ENCODE measurements at places on chromosomes 1 and 21.

GRCh38 chr1:233361876-233362275 is 34.4 kb downstream of the MAP3K21 start:
- DNase-seq, result no peak

DNA sequence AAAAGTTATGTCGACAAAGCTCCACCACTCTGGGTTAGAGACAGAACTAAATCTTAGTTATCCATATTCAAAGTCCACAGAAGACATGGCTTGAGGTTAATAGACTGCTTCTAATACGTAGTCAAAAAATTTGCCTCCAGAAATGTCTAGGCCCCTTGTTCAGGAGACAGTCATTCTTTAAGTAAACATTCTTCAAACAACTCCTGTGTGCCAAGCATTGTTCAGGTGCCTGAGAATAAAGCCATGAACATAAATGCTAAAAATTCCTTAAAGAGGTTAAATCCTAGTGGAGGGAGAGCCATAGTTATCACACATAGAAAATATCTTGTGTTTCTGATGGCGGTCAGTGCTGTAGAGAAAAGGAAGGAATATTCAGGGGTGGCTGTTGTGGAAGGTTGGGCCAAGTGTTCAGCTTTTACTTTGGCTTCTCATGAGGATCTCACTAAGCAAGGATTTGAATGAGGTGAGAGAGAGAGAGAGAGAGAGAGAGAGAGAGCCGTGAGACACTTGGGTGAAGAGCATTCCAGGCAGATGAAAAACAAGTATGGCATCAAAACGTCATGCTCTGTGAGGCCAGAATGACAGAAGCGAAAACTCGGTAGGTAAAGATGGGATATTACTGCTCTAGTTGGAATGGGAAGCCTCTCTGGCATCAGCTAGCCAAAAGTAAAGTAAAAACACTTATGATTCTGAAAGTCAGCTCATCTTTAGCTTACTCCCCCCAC is 187.1 kb downstream of the GREM2 start:
- no peak for DNase-seq

DNA sequence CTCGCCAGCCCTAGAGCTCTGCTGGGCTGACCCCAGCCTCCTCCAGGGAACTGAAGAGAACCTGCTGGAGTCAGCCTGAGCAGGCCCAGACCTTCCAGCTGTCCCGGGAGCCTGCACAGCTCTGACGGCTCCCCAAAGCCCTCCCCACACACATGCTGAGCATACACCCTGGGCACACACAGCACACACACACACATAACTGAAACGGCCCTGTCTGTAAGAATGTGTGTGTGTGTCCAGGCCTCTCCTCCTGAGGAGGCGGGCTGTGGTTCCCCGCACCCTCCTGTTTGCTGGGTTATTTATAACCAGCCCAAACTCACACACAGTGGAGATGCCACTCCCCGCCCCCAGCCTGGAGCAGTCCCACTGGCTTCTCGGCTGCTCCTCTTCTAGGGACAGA is 20.2 kb downstream of the SDC3 start:
- no peak for DNase-seq

DNA sequence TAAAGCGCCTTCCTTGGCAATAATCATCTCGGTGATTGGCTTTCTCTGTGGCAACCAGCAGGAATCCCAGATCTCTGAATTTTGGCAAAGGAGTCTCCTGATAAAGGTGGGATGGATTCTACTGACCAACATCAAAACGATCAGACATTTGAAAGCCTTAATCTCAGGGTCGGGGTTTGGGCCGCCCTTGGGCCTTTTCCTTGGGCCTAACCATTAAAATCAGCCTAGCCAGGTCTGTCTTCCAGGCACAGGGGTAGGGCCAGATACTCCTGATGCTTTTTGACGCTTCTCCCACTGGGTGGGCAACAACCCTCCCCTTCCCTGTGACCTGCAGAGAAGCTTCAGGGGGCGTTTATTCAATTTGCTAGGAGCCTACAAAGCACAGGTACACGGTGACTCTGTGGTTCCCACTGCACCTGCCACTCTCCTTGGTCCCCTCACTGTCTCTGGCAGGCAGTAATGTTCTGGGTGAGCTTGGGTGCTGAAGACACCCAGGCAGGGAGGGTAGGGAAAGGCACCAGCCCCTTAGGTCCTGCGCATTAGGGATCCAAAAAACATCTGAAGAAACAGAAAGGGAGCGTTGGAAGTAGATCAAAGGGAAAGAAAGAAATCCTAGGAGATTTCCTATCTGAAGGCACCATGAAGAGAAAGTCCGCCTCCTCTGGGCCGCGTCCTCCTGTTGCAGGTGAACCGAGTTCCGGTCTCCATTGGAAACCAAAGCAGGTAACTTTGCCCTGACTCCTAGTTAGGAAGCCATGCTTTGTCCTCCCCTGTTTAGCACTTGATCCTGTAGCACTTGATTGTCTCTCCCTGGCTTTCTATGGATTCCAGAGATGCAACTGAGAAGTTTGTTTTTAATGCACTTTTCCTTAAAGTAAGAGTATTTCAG is 12.3 kb downstream of the RNU1-2 start:
- DNase-seq, result no peak

DNA sequence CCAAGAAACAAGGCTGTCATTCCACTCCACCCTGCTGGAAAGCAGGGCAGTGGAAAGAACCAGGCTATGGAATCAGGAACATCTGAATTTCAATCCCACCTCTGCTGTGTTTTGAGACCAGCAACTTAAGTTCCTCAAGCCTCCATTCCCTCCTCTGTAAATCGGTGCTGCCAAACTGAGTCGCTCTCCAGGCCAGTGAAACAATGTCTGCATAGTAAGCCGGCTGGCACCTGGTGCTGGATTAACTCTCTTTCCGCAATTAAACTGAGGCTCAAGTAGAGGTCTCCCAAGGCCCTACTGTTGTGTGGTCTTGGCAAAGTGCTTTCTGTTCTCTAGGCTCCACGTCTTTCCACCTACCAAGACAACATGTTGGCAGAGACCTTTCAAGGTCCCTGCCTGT is 65.3 kb downstream of the SSBP3 start:
- no peak for DNase-seq

GRCh38 chr1:157584503-157584902 is 13.4 kb downstream of the FCRL4 start:
- DNase-seq, result no peak

DNA sequence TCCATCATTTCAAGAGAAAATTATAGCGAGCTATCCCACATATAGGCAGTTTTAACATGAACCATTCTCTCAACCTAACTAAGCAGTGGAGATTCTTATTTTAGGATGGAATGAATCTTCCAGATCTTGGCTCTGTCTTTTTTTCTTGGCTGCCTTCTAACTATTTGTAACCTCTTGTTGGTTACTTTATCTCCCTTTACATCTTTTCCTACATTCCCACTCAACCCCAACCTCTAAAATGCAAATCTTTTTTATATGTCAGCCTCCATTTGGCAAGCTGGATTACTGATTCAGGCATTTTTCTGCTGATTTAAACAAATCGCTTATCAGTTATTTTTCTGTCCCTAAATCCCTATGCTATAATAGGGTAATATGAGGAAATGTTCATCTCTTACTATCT is 46.9 kb upstream of the LHX8 start:
- no peak for DNase-seq

- no peak for DNase-seq
These were observed 2.1 kb downstream of the TRIM67 start for GRCh38 chr1:231163830-231164427.

DNA sequence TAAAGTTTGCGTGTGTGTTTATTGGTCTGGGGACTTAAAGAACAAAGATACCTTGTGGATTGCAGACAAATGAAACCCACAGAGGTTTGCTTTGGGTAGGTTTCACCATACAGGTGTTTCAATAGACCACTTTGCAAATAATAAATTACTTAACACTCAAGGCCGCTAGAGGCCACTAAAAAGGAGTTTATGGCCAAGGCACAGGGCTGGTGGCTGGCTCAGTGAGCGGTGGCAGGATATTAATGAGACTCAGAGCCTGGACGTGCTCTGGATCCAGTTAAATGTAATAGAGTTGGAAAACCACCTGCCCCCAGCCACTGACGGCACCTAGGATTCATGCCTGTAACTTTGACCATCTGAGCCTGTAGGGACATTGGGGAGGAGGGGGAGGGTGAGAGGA is 44.5 kb downstream of the LRRC38 start:
- DNase-seq, result no peak

GRCh38 chr21:35783721-35784120 is 276.6 kb downstream of the SETD4 start:
- DNase-seq, result no peak

DNA sequence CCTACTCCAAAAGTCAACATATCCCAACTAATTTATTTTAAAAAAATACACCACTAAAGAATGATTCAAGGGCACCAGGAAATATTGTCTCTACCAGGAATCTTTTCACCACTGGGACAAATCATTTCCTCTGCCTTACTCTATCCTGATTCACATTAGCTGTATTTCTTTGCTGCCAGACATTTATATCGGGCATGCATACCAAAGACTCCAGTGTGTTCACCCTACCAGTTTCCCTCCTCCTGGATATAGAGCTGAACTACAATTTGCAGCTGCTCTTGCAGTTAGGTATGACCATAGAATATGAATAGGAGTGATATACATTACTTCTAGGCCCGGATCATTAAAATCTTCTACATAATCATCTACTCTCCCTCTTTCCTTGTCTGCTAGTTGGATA is 7.6 kb downstream of the KCNJ6 start:
- no peak for DNase-seq

DNA sequence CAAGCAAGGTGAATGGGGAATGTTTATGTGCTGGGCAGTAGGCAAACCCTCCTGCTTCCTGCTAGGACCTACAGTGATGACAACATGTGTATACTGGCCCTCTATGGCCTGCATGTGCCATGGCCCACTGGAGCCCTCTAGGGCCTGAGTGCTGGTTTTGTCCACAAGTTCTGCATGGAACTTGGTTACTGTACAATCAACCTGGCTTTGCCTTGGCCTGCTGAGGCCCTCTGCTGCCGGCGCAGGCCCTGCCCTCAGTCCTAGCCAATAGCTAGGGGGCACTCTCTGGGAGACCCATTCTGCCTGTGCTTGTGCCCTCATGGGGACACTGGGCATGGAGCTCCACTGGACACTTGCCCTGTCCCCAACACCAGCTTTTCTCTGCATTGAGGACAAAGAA is 138.6 kb upstream of the NGF start:
- no peak for DNase-seq

GRCh38 chr1:12316331-12316730 is 86.5 kb downstream of the VPS13D start:
- DNase-seq, result no peak

- DNase-seq, result no peak
These were observed 776 bp downstream of the KDM1A start for GRCh38 chr1:23019863-23020625.

- DNase-seq, result no peak
These were observed 3.0 kb downstream of the RXFP4 start for GRCh38 chr1:155944444-155944799.

DNA sequence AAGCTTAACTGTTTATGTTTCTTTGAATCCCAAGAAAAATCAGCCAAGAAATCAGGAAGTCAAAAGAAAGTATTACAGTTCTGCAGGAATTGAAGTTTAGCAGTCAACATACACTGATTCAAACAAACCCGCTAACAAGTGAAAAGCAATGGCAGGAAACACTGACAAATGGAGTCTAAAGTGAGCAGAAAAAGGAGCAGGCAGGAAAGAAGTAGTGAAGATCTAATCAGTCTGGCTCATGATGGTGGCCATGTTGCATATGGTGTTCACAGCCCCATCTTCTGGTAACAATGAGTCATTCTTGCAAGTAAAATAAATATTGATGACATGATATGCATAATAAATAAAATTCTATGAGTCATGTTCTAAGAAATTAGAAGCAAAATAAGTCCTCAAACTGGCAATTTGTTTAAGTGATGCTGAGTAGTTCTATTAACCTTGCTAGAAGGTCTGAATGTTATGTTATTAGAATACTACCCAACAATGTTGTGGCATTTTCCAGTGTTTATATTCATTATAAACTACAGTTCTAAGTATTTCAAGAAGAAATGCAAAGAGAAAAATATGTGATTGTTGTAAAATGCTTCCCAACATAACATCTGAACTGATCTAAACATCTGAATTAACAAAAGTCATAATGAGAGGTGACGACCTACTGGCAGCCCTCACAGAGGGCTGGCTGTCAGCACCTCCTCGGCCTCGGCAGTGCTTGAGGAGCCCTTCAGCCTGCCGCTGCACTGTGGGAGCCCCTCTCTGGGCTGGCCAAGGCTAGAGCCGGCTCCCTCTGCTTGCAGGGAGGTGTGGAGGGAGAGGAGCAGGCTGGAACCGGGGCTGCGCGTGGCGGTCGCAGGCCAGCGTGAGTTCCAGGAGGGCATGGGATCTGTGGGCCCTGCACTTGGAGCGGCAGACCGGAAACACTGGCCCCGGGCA is 5.7 kb upstream of the ACBD6 start:
- DNase-seq, result no peak

DNA sequence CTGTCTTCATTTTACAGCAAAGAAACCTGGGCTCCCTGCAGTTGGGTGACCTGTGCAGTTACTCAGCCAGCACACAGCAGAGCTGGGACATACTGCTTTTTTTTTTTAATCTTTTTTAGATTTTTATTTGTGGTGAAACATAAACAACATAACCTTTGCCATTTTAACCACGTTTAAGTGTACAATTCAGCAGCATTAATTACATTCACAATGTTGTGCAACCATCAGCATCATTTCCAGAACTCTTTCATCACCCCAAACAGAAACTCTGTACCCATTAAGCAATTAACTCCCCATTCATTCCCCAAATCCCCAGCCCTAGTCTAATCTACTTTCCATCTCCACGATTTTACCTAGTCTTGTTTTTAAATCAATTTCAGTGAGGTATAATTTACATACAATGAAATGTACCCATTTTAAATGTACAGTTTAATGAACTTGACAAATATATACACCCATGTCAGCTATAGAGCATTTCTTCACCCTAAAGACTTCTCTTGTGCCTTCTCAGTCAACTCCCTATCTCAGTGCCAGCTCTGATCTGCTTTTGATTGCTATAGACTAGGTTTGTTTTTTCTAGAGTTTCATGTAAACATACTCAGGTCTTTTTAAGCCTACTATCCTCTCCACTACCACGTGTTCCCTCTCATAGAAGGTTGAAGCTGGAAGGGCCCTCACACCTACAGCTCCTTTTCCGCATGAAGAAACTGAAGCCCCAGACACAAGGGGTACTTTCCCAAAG is 37.8 kb upstream of the C8B start:
- no peak for DNase-seq

DNA sequence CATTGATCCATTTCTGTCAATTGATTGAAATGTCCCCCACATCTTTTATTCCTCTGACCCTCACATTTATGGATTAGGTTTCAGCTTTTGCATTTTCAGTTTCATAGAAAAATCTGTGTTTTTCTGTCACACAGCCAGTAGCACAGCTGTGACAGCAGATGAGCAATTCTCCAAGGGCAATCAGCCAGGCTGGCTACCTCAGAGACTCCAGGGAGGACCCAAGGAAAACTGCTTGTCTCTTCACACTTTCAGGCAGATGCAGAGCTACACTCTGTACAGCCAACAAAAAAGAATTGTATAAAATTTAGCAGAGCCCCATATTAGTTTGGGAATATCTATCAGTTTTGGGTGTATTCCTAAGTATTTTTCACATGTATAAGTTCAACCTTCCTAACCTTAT is 257.2 kb downstream of the LRRC7 start:
- DNase-seq, result no peak
